ENCODE measurements at places on chromosomes 5 and 9. TPM values are rescaled to one million over a fixed set of nuclear protein-coding genes. Genes with fewer than 3 reads are reported as not detected.

Gene ACSL6
- under 0.01 TPM for total RNA-seq

Gene SELENOP
- 17.3 TPM for total RNA-seq

- DNase-seq = no peak
Measured at GRCh38 chr9:84151236-84151635, 170.6 kb downstream of the RMI1 start.

DNA sequence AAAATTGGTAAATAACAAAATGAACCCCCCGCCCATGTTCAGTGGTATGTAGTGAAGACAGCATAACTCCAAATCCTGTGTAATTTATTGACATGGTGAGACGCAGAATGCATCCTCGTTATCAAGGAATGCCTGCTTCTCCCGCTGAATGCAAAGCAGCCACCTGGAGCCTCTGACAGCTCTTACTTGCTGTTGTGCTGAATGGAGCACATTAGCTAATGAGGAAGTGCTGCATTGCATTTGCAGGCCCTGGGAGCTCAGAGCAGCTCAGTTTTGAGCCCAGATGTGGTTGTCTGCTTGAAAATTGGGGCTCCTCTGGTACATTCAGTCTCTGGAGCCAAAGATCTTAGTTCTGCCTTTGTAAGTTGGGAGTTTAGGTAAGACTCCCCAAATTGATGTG lies 28.9 kb downstream of the PLAC8L1 start:
- DNase-seq = no peak

DNA sequence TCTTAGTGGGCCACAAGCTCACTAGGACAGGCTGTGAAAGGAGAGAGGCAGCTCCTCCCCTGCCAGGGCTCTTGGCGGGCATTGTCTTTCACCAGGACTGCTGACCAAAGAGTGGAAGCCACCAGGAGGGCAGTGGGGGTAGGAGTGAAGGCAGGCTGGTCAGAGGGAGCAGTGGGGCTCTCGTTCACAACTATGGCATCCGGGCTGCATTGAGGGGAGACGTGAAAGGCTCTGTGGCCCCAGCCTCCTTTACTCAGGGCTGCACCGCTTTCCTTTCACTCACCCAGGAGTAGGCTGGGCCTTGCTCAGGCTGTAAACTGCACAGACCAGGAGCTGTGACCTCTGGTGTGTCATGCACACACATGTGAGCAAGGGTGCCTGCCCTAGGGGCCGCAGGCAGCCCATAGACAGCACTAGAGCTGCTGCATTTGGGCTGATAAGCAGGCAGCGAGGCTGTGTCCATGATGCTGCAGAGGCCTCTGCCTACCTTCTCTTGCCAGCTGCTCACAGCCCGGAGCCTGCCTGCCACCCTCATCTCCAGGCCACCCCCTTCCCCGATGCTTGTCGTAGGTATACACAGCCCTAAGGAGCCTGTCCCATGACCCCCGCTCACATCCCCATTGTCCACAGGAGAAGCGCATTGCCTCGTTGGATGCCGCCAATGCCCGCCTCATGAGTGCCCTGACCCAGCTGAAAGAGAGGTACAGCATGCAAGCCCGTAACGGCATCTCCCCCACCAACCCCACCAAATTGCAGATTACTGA lies 130.4 kb downstream of the DAB2IP start:
- no peak for DNase-seq

- DNase-seq = no peak
Measured at GRCh38 chr9:8845376-8845775, 1045.8 kb upstream of the DMAC1 start.

Measured in kidney epithelial cell (primary cell).